ENCODE measurements at places on chromosomes 7 and 10.

DNA sequence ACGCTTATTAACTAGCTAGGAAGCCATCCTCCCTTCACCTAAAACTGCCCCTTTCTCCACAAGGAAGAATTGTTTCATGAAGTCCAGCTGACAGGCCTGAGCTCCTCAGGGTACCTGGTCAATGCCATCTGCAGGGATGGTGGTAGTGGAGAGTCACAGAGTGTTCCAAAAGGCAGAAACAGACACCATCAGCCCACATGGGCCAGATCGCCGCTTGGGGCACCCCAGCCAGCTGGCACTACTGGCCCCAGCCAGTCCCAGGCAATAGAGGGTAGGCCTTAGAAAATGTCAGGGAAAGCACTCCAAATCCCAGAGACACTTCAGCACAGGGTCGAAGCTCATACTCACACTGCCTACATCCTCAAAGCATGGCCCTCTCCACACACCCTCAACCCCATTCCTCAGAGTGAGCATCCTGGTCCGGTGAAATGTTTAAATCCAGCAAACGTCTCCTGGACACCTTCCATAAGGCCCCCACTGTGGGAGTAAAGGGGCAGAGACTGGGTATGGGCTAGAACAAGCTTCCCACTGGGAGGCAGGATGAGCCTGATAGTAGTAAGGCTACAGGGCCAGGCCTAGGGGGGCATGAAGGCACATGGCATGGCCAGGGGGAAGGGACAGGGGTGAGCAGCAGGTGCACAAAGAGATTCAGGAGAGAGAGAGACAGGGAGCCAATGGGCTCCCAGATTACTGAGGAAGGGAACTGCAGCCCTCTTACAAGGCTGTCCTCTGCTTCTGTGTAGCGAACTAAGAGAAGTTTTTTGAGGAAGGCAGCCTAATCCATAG, 1.9 kb downstream of the LRRC20 start:
- H3K36me3 ChIP-seq: no peaks in the 10 kb centered on the region
- ATAC-seq: no peak
- H3K4me3 ChIP-seq: peak overlapping the region; percentile 11
- no peaks in the 10 kb centered on the region for H3K27me3 ChIP-seq

DNA sequence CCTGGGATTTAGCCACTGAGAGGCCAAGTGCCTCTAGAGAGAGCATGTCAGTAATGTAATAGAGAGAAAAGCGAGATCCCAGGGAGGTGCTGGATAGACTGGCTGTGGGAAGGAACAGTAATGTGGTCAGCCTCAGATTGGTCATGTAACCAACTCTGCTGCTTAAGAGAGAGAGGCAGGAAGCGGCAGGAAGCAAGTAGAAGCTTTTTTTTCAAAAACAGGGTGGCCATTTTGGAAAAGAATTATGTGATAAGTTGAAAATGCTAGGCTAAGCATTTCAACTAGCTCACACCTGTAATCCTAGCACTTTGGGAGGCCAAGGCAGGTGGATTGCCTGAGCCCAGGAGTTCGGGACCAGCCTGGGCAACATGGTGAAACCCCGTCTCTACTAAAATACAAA, 3.7 kb upstream of the PCOLCE start:
- H3K36me3 ChIP-seq: no peaks in the 10 kb centered on the region
- ATAC-seq: no peak
- no peak overlapping the region for H3K4me3 ChIP-seq
- H3K4me1 ChIP-seq: peaks cover 1% of the 10 kb centered on the region
- no peak overlapping the region for H3K27ac ChIP-seq
- peaks cover 8% of the 10 kb centered on the region for H3K27me3 ChIP-seq

DNA sequence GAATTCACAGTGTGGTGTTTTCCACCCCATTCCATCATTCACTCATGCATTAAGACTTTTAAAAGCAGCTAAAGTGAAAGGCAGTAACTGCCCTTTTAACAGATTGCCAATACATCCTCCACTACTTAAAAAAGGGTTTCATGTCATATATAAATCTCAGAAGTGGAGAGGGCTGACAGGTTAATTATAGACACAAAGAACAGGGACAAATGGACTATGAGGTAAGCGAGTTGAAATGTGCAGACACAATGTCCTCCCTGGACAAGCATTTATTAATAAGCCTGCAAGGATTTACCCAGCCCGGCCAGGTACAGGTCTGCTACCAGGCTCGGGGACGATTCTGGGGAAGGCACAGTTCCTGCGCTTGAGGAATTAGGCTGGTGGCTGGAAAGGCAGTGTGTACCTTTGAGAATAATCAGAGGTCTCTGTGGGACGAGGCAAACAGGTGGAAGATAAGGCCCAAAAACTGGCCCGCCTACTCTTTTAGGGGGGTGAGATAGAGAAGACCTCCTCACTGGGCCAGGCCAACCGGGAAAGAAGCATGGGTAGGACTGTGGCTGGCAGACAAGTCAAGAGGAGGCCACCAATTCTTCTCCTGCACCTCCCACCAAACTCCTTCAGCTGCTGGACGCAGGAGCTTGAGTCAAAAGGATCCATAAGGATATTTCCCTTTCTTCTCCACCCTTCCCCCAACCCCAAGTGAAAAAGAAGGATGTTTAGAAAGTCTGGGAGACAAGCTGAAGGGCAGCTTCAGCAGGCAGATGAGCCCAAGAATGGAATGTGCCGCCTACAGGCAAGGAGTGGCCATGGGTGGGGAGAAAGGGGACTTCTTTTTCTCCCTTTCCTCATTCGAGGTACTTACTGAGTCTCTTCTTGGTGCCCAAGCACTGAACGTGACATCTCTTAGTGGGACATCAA, 1.5 kb downstream of the PDLIM1 start:
- H3K4me3 ChIP-seq: peak overlapping the region; percentile 96
- peak overlapping the region; percentile 93 for H3K27ac ChIP-seq
- H3K4me1 ChIP-seq: peaks cover 86% of the 10 kb centered on the region
- ATAC-seq: no peak
- H3K27me3 ChIP-seq: no peaks in the 10 kb centered on the region

GRCh38 chr10:110365356-110366143, 60.8 kb upstream of the SMNDC1 start:
- no peak overlapping the region for H3K4me3 ChIP-seq
- H3K27ac ChIP-seq: peak overlapping the region; percentile 33
- no peaks in the 10 kb centered on the region for H3K36me3 ChIP-seq

- peak overlapping the region; percentile 53 for H3K4me3 ChIP-seq
- no peak overlapping the region for H3K27ac ChIP-seq
- H3K27me3 ChIP-seq: no peaks in the 10 kb centered on the region
- peaks cover 6% of the 10 kb centered on the region for H3K36me3 ChIP-seq
These were observed 3.5 kb downstream of the MKRN1 start for GRCh38 chr7:140475747-140476333.

DNA sequence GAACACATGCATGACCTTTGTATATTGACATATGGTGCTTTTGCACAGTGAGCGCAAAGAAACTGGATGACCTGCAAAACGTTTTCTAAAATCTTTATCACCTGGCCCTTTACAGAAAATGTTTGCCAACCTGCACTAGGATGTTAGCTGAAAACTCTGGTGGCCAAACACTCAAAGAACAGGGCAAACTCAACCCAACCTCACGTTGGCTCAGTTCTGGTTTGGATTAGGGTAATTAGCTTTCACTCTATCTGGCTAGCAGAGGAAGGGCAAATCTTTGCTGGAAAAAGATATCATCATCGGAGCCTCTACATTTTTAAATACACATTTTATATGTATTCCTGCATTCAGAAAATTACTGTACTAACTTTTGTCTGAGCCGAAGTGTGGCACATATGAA, 688.9 kb downstream of the PHTF2 start:
- no peaks in the 10 kb centered on the region for H3K36me3 ChIP-seq
- H3K27ac ChIP-seq: no peak overlapping the region
- no peak overlapping the region for H3K4me3 ChIP-seq
- H3K4me1 ChIP-seq: no peaks in the 10 kb centered on the region
- no peaks in the 10 kb centered on the region for H3K27me3 ChIP-seq

GRCh38 chr7:118298771-118299170, 74.3 kb downstream of the ANKRD7 start:
- peaks cover 8% of the 10 kb centered on the region for H3K27me3 ChIP-seq
- no peaks in the 10 kb centered on the region for H3K36me3 ChIP-seq
- H3K4me1 ChIP-seq: no peaks in the 10 kb centered on the region
- no peak overlapping the region for H3K27ac ChIP-seq
- H3K4me3 ChIP-seq: no peak overlapping the region

DNA sequence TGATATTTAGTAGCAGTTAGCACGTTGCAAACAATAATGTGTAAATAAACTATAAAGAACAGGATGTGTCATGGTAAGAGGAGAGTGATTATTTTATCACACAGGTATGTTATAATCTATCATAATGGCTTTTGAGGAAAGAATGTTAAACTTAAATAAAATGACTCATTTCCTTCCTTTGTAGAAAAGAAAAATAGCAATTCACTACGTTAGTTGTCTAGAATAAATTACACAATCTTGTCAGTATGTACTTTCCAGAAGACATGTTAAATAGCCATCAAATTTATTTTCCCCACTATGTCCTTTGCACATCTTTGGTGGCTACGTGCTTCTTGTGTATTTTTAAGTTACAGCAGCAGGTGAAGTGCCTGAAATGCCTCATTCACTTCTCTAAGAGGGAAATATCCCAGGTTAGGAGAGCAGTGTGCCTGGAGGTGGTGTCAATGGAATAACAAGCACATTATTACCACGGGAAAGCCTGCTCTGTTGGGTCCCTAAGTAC, 133.8 kb downstream of the SEMA3A start:
- no peaks in the 10 kb centered on the region for H3K36me3 ChIP-seq
- no peak overlapping the region for H3K27ac ChIP-seq
- no peaks in the 10 kb centered on the region for H3K4me1 ChIP-seq
- H3K27me3 ChIP-seq: no peaks in the 10 kb centered on the region
- ATAC-seq: no peak

All from stimulated activated memory B cell treated with anti-CD40 and anti-IgM and Interleukin-4, amounts not matched to agents 10 μg/mL and 1 μg/mL and 100 μg/mL, for 72 hours (primary cell).